ENCODE measurements at places on chromosomes 12 and 14.

- no peak for DNase-seq
Observed at GRCh38 chr14:102212356-102212755, 72.7 kb downstream of the WDR20 start.

DNA sequence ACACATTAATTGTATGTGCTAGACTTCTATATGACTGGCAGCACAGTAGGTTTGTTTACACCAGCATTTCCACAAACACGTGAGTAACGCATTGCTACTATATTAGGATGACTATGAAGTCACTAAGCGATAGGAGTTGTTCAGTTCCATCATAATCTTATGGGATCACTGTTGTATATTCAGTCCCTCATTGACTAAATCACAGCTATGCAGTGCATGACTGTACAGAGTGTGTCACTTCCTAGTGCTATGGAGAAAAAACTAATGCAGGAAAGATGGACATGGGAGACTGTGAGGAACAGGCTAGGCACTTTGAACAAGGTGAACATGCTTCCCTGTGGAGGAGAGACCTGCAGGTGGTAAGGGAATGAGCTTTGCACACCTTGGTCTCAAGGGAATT lies 259.8 kb downstream of the NUAK1 start:
- DNase-seq = no peak

DNA sequence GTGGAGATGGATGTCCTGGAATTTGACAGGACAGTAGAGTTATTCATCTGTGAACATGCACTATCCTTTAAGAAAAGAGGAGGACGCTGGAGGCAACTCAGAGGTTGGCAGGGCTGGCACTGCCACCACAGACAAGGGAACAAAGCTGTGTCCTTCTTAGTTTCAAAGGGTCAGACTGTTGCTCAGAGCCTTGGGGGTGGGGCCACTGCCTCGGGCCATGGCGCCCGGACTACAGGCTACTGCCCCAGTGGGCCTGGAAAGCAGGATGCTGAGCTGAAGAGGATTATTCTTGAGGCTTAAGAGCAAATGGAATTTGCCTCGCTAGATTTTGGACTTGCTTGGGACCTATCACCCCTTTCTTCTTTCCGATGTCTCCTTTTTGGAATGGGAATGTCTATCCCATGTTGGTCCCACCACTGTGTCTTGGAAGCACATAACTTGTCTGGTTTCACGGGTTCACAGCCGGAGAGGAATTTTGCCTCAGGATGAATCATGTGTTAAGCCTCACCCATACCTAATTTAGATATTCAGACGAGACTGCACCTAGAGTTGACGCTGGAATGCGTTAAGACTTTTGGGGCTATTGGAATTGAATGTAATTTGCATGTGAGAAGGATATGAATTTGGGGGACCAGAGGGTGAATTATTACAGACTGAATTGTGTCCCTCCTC lies 114.8 kb upstream of the RFLNA start:
- DNase-seq = no peak

- no peak for DNase-seq
Observed at GRCh38 chr14:102982852-102983470, 60.5 kb downstream of the AMN start.

DNA sequence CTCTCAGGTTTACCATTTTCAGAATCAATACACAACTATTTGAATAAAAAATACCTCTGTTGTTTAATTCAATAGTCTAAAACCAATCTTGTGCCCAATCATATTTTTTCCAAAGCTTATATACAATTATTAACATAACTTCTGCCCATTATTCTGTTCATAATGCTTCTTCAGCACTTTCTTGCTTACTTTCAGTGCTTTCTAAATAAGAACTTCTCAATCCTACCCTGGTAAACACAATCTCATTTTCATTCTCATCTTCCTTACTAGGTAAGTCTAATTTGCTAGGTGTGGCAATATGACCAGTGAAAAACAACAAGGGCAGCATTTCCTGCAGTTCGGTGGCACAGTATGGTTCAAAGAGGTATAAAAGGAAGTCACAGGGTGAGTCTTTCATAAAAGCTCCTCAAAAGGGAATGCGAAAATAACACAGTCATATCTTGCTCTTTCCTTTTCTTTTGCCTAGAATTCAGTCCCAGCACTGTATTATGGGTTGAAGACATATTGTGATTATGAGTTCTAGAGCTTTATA lies 103.5 kb downstream of the FOXG1 start:
- DNase-seq = no peak

DNA sequence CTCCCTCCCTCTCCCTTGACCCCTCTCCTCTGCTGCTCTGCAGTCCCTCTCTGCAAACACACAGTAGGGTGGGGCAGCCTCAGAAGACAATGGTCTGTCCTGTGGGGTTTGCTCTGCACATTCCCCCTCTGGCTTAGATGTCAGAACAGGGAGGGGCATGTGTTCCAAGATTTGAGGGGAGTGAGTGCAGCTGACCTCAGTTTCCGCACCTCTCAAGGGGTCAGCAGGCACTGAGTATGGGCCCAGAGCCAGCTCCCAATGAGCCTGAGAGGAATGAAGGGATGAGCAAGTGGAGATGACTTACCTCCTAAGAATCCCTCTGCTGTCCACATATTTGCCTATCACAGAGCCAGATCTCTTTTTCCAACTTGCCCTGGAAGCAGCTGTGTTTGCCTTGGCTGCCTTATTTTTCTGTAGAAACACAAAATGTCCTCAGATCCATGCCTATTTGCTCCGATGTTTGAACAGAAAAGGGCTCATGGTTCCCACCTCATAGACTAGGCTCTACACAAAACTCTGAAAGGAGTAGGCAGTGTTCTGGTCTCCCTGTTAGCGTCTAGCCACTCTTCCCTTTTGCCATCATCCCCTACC lies 111.4 kb downstream of the CRACR2A start:
- DNase-seq = no peak

GRCh38 chr12:50924439-50925341 lies 27.7 kb upstream of the HIGD1C start:
- peak; percentile 78 for DNase-seq

GRCh38 chr14:63266106-63266505 lies 52.6 kb downstream of the GPHB5 start:
- DNase-seq = no peak

DNA sequence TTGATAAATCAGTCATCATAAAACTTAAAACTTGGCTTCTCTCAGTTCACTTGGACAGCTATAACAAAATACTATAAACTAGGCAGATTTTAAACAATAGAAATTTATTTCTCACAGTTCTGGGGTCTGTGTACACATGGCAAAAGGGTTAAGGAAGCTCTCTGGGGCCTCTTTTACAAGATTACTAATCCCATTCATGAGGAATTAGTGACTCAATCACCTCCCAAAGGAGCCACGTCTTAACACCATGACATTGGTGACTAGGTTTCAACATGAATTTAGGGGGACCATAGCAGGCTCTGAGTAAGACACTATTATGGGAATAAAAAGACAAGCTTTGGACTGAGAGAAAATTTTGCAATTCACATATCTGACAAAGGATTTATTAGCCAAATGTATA lies 436.5 kb downstream of the PDZRN4 start:
- no peak for DNase-seq

DNA sequence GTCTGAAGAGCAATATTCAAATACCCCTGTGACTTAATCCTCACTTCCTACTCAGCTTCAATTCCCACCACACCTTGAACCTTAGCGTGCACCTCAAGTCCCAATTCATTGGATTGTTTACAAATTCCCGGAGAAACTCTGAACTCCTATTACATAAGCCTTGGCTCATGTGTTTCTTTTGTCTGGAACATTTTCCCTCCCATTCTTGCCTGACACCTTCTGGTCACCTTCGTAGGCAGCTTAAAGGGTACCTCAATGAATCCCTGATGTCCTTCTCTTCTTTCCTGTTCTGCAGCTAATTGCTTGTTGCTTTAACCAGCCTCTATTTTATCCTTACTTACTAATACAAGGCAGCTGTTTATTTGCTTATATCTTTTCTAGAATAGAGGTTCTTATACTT lies 85.0 kb upstream of the SEL1L start:
- DNase-seq = no peak

GRCh38 chr12:39931231-39931630 lies 174.7 kb downstream of the SLC2A13 start:
- DNase-seq = no peak

DNA sequence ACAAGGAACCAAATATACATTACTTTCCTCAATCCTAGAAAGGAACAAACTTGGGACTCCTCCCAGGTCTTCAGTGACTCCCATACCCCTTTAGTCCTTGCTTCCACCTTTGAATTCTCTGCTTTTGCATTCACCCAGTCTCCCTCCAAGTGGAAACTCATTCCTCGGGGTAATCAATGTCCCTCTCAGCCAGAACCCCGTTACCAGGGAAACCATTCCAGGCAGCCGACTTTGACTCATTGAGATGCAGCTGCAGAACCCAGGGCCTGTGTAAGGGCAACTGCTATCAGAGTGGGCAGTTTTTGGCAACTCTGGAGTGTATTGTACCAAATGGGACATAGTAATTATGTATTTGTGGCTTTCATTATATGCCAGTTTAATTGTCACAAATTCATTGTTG lies 186.2 kb downstream of the NRXN3 start:
- no peak for DNase-seq

DNA sequence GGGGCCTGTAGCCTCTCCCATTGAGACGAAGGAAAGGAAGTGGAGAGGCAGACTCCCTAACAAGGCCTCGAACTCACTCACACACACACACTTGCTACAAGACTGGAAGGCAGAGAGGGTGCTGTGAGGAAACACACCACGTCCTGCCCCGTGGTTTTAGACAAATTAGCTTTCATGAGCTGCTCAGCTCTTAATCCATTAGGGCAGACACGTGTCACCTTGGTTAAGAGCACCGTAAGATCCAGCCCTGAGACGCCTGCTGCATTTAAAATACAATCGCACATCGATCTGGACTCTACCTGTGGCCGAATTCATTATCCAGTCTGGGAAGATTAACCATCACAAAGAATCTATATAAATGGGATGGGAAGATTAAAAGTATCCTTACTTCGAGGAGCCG lies 72.0 kb downstream of the RIMBP2 start:
- DNase-seq = no peak

DNA sequence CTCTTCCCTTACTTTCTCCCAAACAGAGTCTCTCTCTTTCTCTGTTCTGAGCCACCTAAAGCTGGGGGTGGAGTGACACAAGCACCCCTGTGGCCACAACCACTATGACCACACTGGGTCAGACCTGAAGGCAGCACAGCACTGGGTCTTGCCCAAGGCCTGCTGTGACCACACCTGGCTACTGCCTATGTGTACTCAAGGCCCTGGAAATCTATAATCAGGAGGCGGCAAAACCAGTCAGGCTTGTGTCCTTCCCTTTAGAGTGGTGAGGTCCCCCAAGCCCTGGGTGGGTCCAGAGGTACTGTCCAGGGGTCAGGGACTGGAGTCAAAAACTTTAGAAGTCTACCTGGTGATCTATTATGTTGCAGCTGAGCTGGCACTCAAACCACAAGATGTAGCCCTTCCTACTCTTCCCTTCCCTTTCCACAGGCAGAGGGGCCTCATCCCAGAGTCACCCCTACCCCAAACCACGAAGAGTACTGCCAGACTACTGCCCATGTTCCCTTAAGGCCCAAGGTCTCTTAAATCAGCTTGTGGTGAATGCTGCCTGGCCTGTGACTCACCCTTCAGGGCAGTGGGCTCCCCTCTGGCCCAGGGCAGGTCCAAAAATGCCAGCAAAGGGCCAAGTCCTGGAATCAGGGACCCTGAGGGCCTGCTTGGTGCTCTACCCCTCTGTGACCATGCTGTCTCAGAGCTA lies 179.8 kb upstream of the DYRK2 start:
- no peak for DNase-seq

DNA sequence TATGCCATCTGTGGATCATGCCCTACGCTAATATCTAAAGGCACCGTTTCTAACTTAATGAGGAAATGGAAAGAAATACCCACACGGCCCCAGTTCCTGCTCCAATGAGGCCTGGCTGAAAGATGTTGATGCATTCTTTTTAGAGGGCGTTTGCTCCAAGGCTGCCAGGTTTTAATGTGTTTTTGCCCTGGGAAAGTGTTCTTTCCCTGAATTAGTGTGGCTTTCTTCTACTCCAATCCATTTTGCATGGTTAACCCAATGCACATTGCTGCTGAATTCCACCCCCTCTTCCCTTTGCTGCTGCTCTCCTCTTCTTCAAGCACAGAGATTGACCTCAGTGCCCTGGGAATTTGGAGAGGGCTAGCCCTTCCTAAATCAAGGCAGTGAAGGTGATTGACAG lies 1.1 kb downstream of the MYF5 start:
- DNase-seq = no peak

DNA sequence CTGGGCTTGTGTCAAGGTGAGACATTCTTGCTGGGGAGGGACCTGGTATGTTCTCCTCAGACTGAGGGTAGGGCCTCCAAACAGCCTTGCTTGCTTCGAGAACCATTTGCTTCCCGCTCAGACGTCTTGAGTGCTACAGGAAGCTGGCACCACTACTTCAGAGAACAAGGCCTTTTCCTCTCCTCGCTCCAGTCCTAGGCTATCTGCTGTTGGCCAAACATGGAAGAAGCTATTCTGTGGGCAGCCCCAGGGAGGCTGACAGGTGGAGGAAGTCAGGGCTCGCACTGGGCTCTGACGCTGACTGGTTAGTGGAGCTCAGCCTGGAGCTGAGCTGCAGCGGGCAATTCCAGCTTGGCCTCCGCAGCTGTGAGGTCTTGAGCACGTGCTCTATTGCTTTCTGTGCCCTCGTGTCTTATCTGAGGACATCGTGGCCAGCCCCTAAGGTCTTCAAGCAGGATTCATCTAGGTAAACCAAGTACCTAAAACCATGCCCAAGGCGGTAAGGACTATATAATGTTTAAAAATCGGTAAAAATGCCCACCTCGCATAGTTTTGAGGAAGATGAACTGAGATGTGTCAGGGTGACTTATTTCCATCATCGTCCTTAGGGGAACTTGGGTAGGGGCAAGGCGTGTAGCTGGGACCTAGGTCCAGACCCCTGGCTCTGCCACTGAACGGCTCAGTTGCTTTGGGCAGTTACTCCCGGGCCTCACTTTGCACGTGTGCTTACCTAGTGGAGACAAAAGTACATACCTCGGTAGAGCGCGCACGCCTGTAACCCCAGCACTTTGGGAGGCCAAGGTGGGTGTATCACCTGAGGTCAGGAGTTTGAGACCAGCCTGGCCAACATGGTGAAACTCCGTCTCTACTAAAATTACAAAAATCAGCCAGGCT lies 4.3 kb downstream of the GAPDH start:
- DNase-seq = peak; percentile 49

DNA sequence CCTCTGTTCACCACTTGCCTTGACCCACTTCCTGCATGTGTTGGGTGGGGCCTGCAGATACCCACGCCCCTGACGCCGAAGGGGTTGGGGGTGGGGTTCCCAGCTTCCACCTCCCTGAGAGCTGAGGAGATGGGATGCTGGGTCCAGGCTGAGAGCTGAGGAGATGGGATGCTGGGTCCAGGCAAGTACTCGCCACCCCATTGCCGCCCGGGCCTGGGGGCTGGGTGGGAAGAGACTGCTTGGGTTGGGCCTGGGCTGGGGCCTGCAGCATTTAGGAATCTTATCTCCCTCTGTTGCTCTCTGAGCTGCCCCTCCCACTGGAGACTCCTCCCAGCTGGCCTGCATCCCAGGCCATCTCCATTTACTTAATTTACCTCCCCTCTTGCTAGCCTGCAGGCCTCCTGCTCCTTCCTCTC lies 17.4 kb downstream of the TEAD4 start:
- peak; percentile 88 for DNase-seq

- DNase-seq = peak; percentile 63
Observed at GRCh38 chr12:131491916-131492490, 218.9 kb upstream of the SFSWAP start.

Data from SK-N-DZ (cell line).